ENCODE measurements at places on chromosomes 5 and 9.

DNA sequence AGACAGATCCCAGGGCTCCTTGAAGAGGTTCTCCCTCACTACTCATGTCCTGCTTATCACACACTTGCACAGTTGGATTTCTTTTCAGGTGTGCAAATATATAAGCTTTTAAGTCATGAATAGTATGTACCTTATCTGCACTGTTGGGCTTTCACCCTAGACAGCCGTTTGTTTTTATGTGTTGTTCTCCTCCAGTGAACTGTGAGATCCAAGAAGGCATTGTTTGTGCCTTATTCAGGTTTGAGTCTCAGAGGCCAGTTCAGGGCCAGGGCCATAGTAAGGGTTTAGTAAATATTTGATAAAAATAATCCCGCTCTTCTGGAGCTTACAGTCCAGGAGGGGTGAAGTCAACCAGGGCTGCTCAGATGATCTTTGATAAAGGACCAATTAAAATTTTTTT, 480.0 kb downstream of the TMEM38B start:
- DNase-seq: no peak

DNA sequence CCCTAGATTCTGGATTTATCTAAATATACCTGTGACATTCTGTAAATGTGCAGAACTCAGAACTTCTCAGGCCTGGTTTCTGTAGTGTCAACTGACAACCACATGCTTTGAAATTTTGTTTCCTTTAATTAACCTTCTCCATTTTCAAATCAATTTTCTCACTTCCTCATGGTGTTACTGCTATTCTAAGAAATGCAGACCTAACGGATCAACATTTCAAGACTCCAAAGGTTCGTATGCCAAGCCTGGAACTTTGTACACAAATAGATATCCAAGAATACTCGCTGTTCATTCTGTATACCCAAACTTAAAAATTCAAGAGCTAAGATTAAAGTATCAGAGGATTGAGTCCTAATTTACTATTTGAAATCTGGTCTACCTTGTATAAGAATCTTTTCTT, 88.1 kb downstream of the SLC24A2 start:
- DNase-seq: no peak

DNA sequence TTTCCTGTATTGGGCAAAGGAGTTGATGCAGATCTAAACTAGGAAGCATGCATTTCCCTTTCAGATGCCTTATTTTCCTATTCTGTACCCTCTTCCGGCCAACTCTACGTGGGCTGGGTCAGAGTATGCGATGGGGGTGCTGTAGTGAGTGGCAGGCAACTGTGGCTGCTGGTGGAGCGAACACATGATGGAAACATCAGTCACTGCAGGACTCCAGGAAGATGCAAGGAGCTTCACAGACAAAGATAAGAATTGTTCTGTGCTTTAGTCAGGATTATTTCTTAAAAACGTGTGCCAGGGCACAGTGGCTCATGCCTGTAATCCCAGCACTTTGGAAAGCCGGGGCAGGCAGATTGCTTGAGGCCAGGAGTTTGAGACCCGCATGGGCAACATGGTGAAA, 75.1 kb downstream of the PSAT1 start:
- DNase-seq: no peak

DNA sequence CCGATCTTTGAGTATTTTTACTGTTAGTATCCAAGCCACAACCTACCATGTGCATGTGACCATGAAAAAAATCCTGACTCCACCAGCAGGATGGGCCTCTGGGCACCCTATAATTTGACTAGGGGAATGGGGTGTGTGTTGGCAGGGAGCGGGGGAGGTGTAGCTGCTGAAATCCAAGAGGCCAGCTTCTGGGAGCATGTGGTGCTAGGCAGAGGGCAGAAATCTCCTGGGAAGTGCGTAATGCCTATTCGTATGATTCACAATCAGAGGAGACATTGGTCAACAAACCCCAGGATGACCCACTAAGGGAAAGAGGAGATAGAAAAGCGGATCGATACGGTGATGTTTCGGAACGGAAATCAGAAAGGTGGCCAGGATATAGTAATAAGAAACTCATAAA, 149.9 kb downstream of the ARSB start:
- DNase-seq: no peak

DNA sequence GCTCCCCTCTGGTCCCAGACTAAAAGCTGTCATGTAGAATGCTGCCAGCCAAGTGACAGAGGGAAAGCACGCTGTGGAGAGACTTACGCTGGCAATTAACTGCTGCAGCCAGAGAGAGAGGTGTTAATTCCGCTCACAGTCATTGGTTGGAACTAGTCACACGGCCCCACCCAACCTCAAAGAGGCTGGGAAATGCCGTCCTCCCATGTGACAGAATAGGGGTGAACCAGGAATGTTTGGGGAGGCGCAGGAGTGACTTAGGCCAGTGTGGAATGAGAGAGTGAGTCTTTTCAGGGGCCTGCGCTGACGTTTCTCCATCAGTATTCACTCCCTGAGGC, 87.6 kb downstream of the AMBP start:
- DNase-seq: no peak

DNA sequence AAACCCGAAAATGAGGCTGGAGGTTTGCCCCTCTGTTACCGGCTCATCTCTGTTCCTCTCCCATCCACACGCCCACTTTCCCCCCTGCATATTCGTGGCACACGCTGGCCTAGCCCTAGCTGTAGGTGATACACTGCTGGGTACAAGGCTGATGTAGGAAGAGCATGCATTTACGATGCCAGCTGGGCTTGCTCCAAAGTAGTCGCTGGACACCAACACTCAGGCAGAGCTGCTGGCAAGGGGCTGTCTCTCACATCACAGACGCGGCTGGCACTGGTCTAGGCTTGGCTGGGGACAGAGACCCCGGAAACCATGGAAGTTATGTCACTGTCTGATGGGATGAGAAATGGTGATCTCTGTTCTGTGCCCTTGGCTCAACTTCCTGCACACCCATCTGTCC, 9.8 kb upstream of the PHYKPL start:
- no peak for DNase-seq

- no peak for DNase-seq
These were observed 83.3 kb upstream of the COL5A1 start for GRCh38 chr9:134558124-134558905.

DNA sequence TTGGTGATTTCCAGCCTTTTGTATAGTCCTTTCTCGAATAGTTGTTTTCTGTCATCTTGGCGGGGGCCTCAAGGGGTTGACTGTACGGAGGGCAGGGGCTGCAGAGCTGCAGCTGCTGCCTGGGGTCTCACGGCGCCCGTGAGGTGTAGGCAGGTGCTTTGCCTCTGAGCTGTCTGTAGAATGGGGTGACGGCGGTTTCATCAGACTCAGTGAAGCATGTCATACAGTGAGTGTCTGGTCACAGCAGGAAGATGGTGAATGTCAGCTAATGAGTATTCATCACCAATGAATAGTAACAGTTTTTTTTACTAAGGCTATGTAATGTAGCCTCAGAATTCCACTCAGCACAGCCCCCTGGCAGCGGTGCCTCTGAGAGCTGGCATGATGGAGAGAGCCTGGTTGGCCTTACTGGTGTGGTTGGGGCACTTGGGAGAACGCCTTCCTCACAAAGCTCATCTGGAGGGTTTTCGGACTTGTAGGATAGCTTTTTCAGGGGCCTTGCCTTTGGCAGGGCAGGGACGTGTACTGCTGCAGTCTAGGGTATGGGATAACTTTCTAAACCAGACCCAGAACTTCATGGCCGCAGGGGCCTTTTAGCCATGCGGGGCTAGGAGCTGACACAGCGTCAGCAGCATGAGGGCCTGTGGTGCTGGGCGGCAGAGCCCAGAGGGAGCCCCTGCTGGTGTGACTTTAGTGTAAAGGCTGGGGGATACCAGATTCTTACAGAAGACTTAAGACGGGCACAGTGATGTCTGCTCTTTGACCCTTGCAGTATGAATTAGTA, 15.0 kb downstream of the TENT4A start:
- DNase-seq: no peak

- no peak for DNase-seq
These were observed 453.3 kb upstream of the KLF4 start for GRCh38 chr9:107942856-107943255.

DNA sequence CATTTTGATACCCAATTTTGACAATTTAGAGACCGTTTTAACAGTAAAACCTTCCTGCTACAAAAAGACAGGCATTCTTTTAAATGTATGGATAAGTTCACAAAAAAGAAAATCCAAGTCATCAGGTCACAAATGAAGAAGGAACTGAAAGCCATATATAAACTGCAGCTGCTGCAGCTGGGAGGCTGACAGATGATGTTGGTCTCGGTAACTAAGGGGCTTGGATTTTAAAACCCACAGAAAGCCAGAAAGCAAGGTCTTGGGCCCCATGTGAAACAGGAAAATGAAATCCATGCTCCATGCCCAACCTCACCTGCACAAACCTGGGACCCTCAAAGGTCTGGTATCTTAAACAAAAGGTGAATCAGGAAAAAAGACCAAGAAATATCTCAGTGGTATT, 15.7 kb upstream of the C5orf34 start:
- DNase-seq: no peak

DNA sequence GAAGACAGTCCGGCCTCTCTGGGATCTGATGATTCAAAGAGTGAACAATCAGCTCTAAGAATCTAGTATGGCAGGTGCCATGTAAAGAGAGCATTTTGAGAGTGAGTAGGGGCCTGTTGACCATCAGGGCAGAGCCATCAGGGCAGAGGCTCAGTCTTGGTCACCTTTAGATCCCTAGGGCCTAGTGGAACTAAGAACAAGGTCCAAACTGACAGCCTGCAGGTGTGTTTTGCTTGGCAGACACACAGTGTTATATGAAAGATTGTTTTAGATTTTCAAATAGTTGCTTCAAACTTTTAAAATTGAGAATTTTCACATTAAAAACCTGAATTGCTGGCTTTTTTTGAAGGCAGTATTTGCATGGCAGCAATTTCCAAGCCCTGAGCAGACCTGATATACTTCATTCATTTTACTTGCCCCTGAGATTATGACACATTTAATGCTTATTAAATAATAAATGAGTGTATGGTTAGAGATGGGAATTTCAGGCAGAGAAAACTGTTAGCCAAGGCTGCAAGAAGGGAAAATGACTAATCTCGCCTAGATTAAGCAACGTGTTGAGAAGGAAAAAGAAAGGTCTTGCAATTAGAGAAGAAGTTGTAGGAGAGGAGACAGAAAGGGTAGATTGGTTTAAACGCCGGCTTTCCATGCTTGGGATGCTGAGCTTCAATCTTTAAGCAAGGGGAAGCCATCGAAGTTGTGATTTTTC, 279.6 kb downstream of the ARRDC3 start:
- no peak for DNase-seq

DNA sequence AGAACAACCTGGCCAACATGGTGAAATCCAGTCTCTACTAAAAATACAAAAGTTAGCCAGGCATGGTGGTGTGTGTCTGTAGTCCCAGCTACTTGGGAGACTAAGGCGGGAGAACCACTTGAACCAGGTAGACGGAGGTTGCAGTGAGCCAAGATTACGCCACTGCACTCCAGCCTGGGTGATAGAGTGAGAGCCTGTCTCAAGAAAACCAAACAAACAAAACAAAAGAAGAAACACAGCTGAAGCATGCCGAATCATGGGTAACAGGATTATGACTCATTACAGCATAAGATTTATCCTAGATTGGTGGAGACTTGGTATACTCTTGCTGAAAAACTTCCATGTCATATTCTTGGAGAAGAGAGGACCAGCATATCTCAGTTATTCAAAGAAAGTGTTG, 236.7 kb upstream of the CCNH start:
- DNase-seq: no peak

DNA sequence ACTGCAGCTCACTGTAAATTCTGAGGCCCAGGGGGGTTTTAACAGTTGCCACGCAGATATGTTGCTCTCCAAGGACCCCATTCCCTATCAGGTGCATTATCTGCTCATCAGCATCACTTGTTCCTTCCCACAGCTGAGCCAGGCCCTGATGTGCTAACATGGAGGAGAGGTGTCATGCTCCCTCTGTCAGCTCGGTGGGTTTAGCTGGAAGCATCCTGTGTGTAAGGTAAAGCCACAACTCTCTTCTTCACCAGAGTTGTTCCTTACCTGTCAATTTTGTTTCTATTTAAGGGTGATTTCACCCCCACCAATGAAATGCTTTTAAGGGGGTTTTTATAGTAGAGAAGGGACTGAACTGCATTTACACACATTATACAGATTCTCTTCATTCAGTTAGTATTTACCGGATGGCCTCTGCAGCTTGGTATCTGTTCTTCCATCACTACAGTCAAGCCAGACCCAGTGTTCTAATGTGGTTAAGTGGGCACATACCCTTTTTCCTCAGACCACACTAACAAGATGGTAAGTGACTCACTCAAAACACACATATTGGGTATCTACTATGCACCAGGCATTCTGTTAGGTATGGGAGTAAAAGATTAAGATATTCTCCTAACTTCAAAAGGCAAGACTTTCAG, 205.4 kb downstream of the DCP2 start:
- no peak for DNase-seq

GRCh38 chr9:19154135-19154612, 26.9 kb upstream of the PLIN2 start:
- DNase-seq: no peak

DNA sequence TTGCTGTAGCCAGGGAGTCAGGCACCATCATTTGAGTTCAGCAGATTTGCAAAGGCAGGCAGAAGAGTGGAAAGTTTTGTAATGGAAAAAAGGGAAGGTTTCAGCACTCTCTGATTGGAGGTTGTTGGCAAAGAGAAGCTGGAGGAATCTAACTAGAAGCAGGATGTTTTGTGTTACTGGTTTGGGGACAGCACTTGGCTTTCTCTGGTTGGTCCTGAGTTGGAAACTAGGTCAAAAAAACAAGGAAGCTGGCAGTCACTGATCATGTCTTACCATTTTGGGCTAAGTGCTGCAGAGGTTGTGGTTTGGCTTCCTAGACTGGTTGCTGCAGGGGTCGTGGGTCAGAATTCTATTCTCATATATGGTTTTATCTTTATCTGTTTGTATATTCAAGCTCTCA, 189.8 kb downstream of the DRD1 start:
- no peak for DNase-seq

DNA sequence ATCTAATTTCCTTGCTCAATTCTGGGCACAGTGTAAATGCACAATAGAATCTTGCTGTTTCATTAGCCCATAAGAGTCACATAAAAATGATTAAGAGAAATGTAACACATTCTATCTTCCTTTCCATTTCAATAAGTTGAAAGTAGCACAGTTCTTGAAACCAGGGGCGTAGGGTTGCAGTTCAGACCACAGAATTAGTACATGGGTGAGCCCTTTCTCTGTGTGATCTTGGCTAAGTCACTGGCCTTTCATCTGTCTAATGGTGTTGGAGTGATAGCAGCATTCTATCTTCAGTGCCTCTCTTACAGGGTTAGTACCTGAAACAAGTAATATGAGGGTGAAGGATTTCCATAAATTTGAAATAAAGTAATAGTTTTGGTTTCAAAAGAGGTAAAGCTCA, 445.3 kb upstream of the ZNF462 start:
- DNase-seq: no peak

Data from DMS79 treated with DMSO at 0.1 percent for 48 hours (cell line).